Epithelial cell of esophagus (primary cell): ENCODE measurements at places on chromosomes 2 and 18.

DNA sequence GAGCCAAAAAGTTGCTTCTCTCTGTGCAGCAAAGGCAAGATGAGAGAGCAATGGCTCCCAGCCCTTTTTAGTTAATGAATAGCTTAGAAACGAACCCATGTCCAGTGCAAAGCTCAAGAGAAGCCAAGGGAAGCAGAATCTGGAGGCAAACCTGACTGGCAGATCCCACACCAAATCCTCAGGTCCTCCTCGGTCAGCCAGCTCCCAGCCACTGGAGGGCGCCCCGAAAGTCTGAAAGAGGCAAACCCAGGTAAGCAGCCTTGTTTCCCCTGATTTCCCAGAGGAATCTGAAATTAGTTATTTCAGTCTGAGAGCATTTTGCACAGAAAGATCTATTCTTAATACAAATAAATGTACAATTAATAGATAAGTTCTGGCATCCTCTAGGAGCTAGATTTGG is 71.3 kb upstream of the PID1 start:
- DNase-seq: peak; percentile 76

DNA sequence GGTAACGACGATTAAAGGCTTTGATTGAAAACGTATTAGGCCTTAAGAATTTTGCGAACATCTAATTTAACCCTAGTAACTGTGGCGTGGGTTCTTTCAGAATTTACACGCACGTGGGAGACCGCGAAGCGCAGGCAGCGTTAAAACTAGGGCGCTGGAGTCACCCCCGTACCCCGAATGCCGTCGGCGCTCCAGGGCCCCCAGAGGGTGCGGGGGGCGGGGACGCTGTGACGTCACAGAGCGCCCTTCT is 673 bp upstream of the SMCHD1 start:
- DNase-seq: peak; percentile 7

DNA sequence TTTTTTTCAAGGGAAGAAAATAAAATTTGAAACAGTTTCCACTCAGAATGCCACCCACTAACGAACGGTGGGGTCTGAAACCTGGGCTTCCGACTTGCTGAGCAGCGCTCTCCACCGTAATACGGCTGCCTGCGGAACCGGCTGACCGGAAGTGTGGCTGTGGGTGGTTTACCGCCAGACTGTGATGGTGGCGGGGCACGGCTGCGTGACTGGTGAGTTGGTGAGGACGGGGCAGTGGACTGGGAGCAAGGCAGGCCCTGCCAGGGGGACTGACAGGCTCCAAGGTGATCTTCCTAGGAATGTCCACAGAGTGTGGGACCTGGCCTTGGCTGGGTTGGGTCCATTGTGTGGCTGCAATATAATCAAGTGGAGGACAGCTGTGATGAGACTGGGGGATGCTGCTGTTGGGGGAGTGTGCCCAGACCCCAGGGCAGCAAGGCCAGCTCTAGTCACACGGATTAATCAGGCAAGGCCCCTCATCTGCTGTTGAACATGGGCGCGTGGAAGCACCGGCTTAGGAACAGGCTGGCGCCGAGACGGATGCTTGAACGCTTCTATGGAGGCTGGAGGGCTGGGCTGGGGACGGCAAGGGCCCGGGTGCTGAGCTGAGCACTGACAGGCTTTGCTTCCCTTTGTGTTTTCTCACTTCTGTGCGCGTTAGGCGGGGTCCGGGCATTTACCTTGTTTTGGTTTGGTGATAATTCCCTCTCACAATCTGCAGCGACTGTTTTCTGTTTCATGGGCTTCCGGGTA is 357.7 kb upstream of the SPRED2 start:
- DNase-seq: no peak

GRCh38 chr2:70541481-70542020 is 12.1 kb downstream of the TGFA start:
- DNase-seq: peak; percentile 88

DNA sequence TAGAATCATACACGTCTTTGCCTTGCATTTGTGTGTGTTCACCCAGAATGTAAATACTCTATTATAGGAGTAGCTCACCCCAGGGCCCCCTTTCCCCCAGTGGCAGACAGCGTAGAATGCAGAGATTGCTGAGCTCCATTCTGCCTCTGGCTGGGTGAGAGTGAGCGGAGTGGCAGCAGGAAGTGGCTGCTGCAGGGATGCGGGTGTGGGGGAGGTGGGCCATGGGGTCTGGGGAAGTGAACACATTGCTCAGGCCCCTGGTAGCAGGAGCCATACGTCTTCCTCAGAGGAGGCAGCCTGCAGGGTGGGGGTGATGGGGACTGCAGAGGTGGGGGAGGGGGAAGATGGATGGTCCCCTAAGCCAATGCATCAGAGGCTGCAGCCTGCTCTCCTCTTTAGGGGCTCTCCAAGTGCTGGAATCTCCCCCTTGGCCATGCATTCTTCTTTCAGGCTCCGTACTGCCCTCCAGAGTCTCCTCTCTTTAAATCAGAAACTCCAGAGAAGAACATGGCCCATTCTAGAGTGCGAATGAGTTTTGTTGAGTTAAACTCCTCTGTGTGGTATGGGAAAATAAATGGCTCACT is 72.2 kb downstream of the CELF4 start:
- no peak for DNase-seq

GRCh38 chr2:39188960-39189494 is 54.7 kb downstream of the CDKL4 start:
- DNase-seq: no peak

GRCh38 chr2:128734521-128735295 is 416.0 kb upstream of the HS6ST1 start:
- no peak for DNase-seq

- DNase-seq: peak; percentile 14
Observed at GRCh38 chr2:151379169-151379568, 21.8 kb downstream of the TNFAIP6 start.

- peak; percentile 46 for DNase-seq
Observed at GRCh38 chr2:213227458-213227857, 56.8 kb upstream of the SPAG16 start.

GRCh38 chr2:134217924-134218323 is 35.9 kb upstream of the MGAT5 start:
- DNase-seq: peak; percentile 67

DNA sequence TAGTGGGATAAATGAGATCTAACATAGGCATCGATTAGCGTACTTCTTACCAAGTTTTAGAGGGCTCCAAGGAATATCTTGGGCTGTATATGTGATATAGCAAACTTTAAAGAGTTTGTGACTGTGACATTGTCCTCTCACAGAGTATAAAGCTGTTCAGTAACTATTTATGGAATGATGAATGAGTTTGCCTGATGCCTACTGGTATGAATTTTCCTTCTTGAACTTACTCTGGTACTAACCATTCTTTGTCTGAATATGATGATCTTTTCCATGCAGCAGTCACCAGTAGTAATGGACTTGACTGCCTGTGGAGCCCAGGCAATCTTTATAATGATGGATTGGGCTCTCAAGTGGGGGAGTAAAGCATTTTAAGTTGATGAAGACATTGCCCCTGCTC is 120.5 kb downstream of the PARD3B start:
- DNase-seq: no peak

GRCh38 chr2:35199298-35199697 is 1156.3 kb upstream of the CRIM1 start:
- no peak for DNase-seq
